T-helper 17 cell (primary cell): ENCODE measurements at places on chromosomes 12 and 14. TPM values are rescaled to one million over a fixed set of nuclear protein-coding genes. Genes with fewer than 3 reads are reported as not detected.
A peak's percentile ranks its signal among the peaks of the same experiment; 100 is the strongest.

DNA sequence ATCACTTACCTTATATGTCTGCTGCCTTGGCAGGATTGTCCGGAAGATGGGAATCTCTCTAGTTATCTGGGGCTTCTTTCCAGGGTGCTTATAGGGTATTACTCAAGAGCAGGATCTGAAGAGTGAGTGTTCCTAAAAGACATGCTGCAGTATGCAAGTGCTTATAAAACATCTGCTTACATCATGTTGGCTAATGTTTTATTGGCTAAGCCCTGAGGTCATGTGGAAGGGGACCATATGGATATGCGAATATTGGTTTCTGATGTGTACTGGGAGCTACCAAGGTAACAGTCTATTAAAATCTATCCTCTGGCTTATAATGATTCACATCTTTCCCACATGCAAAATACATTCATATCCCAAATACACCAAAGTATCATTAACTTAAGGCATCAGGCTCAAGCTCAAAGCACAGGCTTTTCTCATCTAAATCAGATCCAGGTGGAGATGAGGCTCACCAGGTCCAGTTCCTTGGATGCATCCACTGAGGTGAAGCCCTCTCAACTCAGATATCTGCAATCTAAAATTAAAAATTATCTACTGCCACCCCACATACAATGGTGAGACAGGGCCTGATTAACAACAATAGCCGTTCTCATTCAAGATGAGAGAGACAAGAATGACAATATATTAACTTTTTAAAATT lies 29.8 kb downstream of the LRRIQ1 start:
- H3K4me3 ChIP-seq = no peak overlapping the region
- no peak overlapping the region for H3K27ac ChIP-seq
- no peaks in the 10 kb centered on the region for H3K4me1 ChIP-seq
- H3K36me3 ChIP-seq = no peaks in the 10 kb centered on the region
- no peak for DNase-seq
- no peaks in the 10 kb centered on the region for H3K27me3 ChIP-seq

The TEAD4 gene
- not detected for total RNA-seq

GRCh38 chr14:68366656-68367055 lies 426.2 kb downstream of the ZFP36L1 start:
- H3K4me3 ChIP-seq = no peak overlapping the region
- H3K4me1 ChIP-seq = peaks cover 35% of the 10 kb centered on the region
- H3K27me3 ChIP-seq = no peaks in the 10 kb centered on the region
- no peaks in the 10 kb centered on the region for H3K36me3 ChIP-seq
- no peak for DNase-seq

The TAS2R42 gene
- not detected for total RNA-seq

- no peaks in the 10 kb centered on the region for H3K36me3 ChIP-seq
- H3K27me3 ChIP-seq = peaks cover 49% of the 10 kb centered on the region
- H3K4me1 ChIP-seq = peaks cover 4% of the 10 kb centered on the region
- H3K4me3 ChIP-seq = no peak overlapping the region
These were observed 12.1 kb downstream of the LACRT start for GRCh38 chr12:54622463-54623183.

DNA sequence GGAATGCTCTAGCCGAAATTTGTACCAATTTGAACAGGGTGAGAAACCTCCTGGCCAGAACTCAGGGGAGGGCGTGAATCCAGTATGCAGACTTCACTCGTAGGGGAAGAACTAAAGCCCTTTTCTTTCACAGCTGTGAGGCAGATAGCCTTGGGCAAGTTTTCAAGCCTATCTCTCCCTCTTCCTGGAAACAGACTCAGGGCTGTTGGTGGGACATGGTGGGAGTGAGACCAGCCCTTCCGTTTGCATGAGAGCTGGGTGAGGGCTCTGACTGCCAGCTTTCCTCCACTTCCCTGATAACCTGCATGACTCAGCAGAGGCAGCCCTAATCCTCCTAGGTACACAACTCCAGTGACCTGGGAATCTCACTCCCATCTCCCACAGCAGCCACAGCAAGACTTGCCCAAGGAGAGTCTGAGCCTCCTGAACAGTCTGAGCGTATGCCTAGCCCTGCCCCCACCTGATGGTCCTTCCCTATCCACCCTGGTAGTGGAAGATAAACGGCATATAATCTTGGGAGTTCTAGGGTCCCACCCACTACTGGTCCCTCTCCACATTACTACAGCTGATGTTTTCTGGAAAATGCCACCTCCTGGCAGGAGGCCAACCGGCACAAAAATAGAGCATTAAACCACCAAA lies 170.1 kb upstream of the AMIGO2 start:
- no peak overlapping the region for H3K4me3 ChIP-seq
- peaks cover 4% of the 10 kb centered on the region for H3K36me3 ChIP-seq
- no peaks in the 10 kb centered on the region for H3K4me1 ChIP-seq
- H3K27ac ChIP-seq = no peak overlapping the region
- no peak for DNase-seq
- H3K27me3 ChIP-seq = no peaks in the 10 kb centered on the region

The STAB2 gene
- not detected for total RNA-seq

DNA sequence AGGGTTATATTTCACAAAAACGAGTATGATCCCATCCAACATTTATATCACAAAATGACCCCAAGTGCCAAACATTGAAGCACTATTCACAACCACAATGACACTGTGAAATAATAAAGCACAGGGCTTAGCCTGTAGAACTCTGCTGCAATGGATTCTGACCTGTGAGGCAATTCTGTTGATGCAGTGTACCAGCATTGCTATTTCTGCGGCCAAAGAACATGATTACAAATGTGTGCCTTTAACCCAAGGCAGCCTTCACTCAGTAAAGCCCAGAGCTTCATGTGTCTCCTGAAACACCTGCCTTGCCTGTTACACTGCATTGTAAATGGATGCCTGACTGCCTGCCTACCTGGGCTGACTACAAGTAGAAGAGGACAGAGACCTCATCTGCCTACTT lies 158.0 kb downstream of the PPM1H start:
- H3K4me1 ChIP-seq = peaks cover 3% of the 10 kb centered on the region
- H3K4me3 ChIP-seq = no peak overlapping the region
- peaks cover 6% of the 10 kb centered on the region for H3K27me3 ChIP-seq

The POU6F1 gene
- 22.5 TPM for total RNA-seq

DNA sequence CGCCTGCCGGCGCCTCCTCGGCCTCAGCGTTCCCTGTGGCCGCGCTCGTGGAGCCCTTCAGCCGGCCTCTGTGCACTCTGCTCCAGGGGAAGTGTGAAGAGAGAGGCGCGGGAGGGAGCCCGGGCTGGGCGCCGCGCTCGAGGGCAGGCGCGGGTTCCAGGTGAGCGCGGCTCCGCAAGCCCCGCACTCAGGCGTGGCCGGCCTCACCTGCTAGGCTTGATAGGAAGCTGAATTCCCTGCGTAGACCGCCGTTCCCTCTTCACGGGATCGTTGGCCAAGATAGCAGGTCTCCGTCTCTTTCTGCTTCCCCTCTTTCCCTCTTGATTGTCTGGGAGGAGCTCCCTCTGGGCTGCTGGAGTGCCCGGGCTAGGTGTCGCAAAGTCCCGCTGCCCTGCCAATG lies 89.7 kb downstream of the ASCL4 start:
- DNase-seq = no peak
- no peak overlapping the region for H3K27ac ChIP-seq
- peaks cover 5% of the 10 kb centered on the region for H3K36me3 ChIP-seq
- no peak overlapping the region for H3K4me3 ChIP-seq
- H3K4me1 ChIP-seq = no peaks in the 10 kb centered on the region

The PRB2 gene
- total RNA-seq = not detected

DNA sequence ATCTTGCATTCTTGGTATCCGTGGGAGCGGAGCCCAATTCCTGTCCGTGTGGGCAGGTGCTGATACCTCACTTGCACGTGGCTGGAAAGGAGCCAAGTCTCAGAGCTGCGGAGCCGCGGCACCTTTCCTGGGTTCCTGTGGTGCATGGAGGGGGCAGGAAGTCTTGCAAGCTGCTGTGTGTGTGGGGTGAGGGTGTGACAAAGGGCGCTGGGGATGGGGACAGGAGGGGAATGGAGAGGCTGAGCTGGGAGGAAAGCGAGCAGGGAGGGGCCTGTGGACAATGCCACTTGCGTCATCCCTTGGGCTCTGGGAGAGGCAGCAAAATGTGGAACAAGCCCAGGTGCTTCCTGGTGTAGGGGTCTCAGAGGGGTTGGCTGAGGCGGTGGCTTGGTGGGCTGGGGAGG lies 86.7 kb downstream of the CALM1 start:
- H3K27ac ChIP-seq = no peak overlapping the region
- peaks cover 11% of the 10 kb centered on the region for H3K4me1 ChIP-seq
- peaks cover 26% of the 10 kb centered on the region for H3K27me3 ChIP-seq
- no peak for DNase-seq
- H3K36me3 ChIP-seq = peaks cover 5% of the 10 kb centered on the region

The SERPINA6 gene
- not detected for total RNA-seq

The ARHGAP9 gene
- total RNA-seq = 225 TPM

DNA sequence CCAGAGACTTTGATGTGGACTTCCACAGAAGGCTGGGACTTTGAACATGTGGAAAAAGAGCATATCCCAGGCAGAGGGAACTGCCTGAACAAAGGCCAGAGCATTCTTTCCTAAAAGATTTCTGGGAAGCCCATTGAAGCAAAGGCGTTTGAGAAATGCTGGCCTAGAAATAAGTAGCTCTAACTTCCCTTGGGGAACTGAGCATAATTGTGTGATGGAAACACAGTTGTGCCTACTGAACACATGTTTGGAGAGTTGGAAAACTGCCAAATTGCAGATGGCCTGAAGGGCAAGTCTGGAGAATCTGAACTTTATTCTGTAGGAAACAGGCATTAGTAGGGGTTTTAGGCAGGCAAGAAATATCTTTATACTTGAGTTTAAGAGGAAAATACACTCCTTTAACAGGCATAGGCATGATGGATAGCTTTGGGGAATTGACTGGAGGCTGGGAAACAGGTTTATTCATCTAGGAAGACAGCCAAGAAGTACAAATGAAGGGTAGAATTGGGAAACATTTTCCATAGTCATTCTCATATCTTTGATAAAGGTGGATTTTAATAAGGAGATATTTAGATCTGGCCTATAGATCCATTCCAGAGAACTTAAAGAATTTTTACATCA lies 134.1 kb downstream of the TPH2 start:
- H3K36me3 ChIP-seq = no peaks in the 10 kb centered on the region
- H3K27ac ChIP-seq = no peak overlapping the region
- no peak overlapping the region for H3K4me3 ChIP-seq
- H3K27me3 ChIP-seq = no peaks in the 10 kb centered on the region

The FLVCR2 gene
- total RNA-seq = 6.5 TPM

DNA sequence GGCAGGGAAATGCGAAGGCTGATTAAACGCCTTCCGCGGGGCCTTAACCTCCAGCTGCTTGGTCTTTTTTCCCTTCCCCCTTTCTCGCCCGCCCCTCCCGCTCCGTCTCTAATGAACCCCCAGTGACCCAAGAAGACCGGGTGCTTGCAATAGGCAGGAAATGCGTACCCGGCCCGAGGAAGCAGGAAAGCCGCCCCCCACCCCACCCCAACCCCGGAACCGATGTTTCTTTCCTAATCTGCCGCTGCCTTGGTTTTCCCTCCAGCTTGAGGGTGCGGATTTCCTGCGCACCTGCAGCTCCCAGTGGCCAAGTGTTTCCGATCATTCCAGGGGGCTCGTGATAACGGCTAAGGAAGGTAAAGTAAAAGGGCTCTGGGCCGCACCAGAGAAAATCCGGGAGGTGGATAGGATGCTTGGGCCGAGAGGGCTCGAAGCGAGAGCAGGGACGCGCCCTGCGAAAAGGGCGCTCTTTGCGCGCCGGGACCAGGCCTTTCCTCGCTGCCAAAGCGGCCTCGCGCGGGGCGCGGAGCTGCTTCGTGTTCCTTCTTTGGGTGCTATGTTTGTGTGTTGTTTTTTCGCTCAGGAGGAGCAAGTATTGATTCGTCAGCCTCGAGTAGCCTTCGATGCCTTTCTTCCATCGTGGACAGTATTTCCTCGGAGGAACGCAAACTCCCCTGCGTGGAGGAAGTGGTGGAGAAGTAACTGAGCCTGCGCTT lies 983 bp downstream of the MYF6 start:
- peaks cover 2% of the 10 kb centered on the region for H3K36me3 ChIP-seq
- no peaks in the 10 kb centered on the region for H3K4me1 ChIP-seq
- H3K4me3 ChIP-seq = no peak overlapping the region
- H3K27me3 ChIP-seq = peaks cover 27% of the 10 kb centered on the region
- no peak overlapping the region for H3K27ac ChIP-seq

DNA sequence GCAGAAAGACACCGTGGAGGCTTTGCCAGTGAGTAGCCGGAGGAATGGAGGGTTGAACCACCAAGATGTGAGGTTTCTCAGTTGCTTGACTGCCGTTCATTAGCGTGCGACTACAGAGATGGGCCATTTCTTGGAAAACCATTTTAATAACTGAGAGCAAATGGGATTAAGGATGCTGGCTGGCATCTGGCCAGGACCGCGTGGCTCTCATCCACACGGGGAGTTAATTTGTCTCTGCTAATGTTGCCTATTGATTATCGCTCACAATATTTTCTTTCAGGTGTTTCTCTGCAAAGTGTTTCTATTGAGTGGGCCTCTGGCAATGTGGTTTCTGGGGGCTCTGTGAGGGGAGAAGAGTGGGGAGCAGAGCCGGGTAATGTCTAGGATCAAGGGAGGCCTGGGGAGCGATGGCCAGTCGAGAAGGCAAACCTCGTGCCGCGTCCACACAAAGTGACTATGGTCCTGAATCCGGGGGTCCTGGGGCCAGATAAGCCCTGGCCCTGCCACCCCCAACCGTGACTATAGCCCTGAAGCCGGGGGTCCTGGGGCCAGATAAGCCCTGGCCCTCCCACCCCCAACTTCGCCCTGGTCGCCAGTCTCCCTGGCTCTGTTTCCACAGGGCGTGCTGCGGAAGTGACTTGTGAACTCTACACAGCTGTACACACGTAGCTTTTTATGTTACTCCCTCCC lies 110.6 kb downstream of the PRMT8 start:
- peaks cover 14% of the 10 kb centered on the region for H3K4me1 ChIP-seq
- H3K27ac ChIP-seq = no peak overlapping the region
- H3K36me3 ChIP-seq = no peaks in the 10 kb centered on the region
- H3K27me3 ChIP-seq = no peaks in the 10 kb centered on the region
- no peak for DNase-seq

DNA sequence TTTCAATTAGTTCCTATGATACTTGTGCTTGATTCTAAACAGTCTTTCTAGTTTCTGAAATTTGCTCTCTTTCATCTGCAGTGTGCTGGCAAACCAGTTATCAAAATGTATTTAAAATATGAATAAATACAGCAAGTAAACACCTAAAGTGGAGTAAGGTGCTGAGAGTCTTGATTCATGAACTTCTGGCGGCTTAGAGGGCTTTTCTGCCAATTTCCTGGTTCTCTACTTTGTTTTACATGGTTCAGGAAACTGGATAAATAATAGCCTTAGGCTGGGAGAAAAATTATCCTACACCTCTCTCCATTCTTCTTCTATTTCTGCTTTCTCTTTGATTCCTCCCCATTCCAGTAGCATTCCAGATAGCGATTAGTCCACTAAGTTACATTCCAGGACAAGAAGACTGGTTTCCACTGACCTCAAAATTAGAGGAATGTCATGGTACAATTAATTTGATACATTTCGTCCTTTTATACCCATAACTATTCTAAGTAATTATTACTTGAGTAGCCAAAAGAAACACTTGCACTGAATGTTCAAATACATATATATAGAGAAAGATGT lies 14.9 kb downstream of the ATP2B1 start:
- H3K27ac ChIP-seq = peak overlapping the region; percentile 81
- H3K4me3 ChIP-seq = no peak overlapping the region
- peaks cover 62% of the 10 kb centered on the region for H3K4me1 ChIP-seq
- peaks cover 4% of the 10 kb centered on the region for H3K36me3 ChIP-seq

GRCh38 chr14:49853158-49853477 lies 530 bp upstream of the NEMF start:
- H3K27me3 ChIP-seq = no peaks in the 10 kb centered on the region
- no peak for DNase-seq
- peaks cover 19% of the 10 kb centered on the region for H3K4me1 ChIP-seq
- H3K4me3 ChIP-seq = peak overlapping the region; percentile 97
- H3K36me3 ChIP-seq = peaks cover 4% of the 10 kb centered on the region
- H3K27ac ChIP-seq = peak overlapping the region; percentile 97
